ENCODE measurements at places on chromosomes 11 and 22.

DNA sequence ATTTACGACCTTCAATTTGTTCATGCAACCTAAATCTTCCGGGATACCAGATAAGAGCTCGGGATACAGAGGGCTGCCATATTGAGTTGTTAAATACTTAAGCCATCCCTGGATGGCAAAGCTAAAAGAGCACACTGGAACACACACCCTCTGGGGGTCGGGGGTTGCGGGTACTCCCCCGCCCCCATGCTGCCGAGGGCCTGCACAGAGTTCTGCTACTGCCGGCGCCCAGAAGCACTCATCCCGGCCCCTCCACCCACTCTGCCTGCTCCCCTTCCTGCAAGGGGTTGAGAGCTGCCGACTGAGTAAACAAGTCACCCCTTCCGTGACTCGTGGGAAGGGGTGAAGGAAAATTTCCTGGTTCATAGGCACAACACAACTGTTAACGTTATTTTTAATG lies 9.3 kb upstream of the MMP13 start:
- DNase-seq = no peak

GRCh38 chr11:125338886-125339811 lies 156.9 kb downstream of the FEZ1 start:
- no peak for DNase-seq

DNA sequence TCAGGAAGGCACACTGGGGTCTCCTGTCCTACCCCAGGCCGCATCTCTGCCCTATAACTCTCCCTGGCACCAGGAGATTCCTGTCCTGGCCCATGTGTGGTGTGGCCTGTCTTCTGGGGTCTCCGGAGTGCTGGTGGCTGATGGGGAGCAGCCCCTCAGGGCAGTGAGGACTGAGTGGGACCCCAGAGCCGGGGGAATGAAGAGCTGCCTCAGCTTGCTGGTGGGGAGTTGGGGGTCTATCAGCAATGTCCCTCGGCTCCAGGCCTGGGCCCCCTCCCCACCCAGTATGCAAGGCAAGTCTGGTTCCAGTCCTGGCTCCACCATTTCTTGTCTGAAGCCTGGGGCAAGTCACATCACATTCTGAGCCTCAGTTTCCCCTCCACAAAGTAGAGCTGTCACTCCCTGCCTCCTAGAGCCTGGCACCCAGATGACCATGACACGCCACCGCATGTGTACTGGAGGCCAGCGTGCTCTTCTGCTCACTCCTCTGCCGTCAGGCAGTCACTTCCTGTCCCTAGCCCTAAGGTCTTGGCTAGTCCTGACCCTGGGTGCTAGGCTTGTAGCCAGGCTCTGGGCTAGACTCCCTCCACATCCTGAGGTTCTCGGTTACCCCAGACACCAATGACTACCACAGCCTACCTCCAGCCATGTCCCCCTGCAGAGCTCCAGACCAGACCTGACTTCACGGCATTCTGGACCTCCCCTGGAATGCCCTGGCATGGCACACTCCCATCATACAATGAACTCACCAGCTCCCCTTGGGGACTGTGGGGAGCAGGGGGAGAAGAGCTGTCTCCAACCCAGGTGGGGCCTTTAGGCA lies 12.8 kb downstream of the ARAP1 start:
- DNase-seq = no peak

- no peak for DNase-seq
These were observed 147.0 kb upstream of the NTM start for GRCh38 chr11:131223198-131223991.

- DNase-seq = no peak
These were observed 627.8 kb upstream of the ANO5 start for GRCh38 chr11:21564833-21565682.

DNA sequence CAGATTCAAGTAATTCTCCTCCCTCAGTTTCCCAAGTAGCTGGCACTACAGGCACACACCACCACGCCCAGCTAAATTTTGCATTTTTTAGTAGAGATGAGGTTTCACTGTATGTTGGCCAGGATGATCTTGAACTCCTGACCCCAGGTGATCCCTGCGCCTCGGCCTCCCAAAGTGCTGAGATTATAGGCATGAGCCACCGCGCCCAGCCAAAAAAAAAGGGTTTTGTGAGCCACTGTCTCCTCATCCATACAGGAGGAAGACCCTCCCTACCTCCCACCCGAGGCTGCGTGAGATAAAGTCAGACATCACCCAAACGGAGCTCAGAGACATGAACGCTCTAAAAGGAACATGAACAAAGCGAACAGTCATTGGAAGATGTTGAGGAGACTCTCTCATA lies 745.7 kb downstream of the BRD1 start:
- DNase-seq = no peak

GRCh38 chr22:44289414-44290171 lies 23.2 kb downstream of the SHISAL1 start:
- DNase-seq = peak; percentile 87

DNA sequence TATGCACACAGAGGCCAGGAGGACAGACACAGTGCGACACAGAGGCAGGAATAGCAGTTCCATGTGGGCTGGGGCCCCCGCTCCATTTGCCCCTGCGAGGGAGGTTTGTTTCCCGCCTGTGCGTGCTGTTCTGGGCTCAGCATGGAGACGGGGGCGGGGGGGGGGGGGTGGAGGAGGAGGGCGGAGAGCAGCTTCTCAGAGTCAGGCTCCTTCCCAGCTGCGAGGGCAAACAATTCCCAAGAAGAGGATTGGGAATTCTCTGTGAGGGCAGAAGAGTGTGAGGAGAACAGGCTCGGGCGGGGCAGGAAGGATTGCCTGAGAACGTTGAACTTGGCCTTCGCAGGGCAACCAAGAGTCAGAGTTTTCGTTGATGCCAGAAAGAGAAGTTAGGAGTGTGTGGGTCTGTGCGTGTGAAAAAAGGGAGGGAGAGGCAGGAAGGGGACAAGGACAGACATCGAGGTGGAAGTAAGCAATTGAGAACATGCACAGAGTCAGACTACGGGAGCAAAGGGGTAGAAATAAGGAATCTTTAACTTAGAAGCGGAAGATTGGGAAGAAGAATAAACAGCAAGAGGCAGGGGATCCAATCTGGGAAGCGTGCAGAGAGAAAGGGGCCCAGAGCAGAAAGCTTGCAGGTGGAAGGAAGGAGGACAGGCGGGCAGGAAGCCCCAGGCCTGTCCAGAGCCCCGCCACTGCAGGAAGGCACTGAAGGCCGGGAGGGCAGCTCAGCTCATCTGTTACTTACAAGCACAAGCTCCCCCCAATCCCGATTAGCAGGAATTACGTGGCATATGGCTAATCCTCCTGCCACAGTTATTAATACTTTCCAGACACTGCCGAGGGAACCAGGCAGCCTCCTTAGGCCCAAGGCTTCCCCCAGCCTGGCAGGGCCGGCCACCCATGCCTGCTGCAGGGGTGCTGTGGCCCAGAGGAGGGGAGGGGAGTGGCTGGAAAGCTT lies 15.6 kb upstream of the JAM3 start:
- DNase-seq = no peak

GRCh38 chr22:46077669-46078099 lies 72.6 kb upstream of the PPARA start:
- peak; percentile 58 for DNase-seq

DNA sequence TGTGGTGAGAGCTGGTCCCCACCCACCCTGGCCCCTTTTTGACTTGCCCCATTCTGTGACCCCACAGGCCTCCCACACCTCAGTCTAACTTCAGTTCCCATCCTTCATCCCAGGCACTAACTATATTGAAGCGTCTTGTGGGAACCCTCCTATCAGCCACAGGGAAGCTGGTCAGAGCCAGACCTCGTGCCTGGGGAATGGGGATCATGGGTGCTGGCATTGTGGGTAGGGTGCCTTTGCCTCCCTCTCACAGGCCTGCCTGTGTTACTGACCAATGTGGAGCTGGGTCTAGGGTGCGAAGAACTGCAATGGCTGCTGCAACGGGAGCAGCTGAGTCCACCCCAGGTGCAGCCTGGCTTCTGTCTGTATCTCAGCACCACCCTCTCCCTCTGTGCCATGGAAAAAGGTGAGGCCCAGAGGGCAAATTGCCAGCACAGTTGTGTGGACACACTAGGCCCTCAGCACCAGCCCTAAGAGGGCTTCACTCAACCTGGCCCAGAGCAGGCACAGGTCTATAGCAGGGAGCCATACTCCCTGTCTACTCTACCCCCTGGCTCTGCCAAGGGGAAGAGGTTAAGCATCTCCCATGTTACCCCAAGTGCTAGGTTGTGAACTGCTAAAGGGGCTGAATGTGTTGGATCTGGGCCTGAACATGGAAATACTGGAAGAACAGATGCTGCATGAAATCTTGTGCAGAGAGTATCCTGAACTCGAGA lies 37.3 kb downstream of the RRP8 start:
- no peak for DNase-seq

GRCh38 chr11:120024586-120024985 lies 113.3 kb downstream of the TRIM29 start:
- no peak for DNase-seq

GRCh38 chr11:65844231-65844872 lies 10.6 kb downstream of the SNX32 start:
- DNase-seq = no peak

DNA sequence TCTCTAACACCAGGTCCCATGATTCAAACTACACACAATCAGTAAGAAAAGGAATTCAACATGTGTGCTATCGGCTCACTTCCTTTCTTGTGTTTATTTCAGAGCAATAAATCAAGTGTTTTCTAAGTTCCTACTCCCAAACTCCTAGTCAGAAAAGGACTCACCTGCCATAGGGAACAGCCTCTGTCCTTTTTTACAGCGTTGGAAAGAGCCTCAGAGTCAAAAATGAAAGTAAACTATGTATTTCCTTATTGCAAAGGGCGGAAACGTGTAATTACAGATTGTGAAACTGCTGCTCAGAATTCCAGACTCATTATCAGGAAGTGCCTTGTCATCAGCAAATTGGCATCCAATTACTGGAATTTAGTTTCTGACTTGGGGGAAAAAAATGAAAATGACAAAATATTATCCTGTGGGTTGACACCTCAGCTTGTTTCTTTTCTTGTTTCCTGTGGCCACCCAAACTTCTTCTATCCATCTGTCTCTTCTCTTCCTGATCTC lies at the start of gene CASP4:
CASP4 (minus strand) TSS at position 220 of the 501 bp plus-strand sequence; CDS start at position 171, 49 bp downstream.
- no peak for DNase-seq

- DNase-seq = peak; percentile 84
These were observed 1.1 kb downstream of the CALCB start for GRCh38 chr11:15074206-15075161.

GRCh38 chr22:39908737-39909136 lies 7.9 kb downstream of the GRAP2 start:
- DNase-seq = no peak

DNA sequence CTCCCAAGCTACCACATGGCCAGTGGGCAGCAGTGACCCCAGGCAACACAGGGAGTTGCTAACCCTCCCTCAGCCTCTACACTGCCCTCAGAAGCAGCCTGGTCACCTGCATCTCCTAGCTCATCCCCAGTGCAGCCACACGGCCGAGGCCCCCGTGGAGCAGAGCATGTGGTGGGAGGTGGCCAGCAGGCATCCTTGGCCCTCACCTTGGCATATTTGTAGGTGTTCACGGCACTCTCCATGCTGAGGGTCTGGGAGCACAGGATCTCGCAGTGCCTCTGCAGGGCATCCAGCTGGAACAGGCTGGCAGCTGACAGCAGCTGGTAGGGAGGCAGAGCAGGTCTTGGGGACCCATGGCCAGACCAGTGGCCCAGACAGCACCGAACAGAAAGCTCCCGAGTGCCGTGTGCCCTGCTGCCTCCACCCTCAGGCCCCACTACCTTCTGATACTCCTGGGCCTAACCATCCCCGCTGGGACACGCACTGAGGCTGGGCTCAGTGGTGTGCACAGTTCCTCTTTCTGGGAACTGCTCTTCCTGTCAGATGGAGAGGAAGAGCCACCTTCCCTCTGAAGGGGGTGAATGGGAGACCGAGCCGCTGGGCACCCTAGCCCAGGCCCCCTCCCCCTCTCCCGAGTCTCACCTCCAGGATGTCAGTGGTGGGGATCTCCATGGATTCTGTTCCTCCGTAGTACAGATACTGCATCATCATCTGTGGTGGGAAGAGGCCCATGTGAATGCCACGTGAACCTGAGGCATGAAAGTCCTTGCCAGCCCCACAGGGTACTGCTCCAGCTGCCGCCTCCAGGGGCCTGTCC lies 48.8 kb downstream of the NAT10 start:
- no peak for DNase-seq

DNA sequence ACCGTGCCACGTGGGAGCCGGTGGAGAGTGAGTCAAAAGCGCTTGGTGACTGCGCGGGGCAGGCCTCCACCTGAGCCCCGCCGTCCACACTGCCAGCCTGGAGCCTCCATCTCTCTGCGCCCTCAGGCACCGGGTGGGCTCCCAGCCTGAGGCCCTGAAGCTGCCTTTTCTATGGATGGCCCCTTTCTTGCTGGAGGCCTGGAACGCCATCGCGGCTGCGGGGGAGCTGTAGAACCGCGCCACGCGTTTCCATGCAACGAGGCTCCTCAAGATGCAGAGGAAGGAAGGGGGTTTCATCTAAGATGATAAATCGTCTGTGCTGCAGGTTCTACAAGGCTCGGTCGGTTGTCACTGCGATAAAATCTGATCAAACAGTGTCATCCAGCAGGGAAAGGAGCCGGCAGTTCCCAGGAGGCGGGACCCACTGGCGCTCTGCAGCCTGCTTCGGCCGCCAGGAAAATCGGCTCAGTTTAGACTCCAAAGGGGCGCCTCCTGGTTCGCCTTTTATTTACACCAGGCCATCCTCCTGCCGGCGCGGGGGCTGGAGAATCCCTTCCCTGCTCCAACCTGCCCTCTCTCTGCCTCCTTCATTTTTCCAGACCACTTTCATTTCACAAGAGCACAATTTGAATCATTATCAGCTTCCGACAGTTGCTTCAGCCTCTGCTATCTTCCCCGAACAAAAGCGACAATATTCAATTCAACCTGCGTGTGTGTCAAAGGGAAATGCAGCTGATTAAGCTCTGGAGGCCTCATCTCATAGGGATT lies 624.4 kb downstream of the BRD1 start:
- DNase-seq = no peak

- no peak for DNase-seq
These were observed 301.3 kb downstream of the NTM start for GRCh38 chr11:131671734-131672133.

DNA sequence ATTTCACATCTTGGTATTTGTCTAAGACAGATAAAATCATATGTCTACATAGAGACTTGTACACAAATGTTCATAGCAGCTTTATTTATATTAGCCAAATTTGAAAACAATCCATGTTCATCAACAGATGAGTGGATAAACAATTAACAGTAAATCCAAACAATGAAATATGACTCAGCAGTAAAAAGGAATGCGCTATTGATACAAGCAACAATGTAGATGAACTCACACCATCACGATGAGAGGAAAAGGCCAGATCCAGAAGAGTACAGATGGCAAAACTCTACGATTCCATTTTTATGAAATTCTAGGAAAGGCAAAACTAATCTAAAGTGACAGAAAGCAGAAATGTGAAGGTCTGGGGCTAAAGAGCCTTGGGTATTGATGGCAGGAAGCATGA lies 384.3 kb downstream of the NTM start:
- DNase-seq = no peak

DNA sequence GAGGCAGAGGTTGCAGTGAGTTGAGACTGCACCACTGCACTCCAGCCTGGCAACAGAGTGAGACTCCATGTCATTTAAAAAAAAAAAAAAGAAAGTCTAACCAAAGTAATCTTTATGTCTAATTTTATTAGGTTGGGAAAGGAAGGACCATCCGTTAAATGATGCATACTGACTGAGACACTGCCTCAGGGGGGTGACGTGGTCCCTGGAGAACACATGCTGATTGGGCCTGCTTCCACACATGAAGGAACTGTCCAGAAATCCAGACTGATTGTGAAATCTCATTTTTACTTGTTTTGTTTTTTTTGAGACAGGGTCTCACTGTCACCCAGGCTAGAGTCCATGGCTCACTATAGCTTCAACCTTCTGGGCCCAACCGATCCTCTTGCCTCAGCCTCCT lies 5.5 kb downstream of the SF3A1 start:
- no peak for DNase-seq

- no peak for DNase-seq
These were observed 84.0 kb upstream of the SHANK2 start for GRCh38 chr11:71336176-71336995.
